ENCODE measurements at places on chromosomes 7 and 10.

- DNase-seq: peak; percentile 61
Observed at GRCh38 chr7:24819916-24820689, 62.8 kb upstream of the GSDME start.

DNA sequence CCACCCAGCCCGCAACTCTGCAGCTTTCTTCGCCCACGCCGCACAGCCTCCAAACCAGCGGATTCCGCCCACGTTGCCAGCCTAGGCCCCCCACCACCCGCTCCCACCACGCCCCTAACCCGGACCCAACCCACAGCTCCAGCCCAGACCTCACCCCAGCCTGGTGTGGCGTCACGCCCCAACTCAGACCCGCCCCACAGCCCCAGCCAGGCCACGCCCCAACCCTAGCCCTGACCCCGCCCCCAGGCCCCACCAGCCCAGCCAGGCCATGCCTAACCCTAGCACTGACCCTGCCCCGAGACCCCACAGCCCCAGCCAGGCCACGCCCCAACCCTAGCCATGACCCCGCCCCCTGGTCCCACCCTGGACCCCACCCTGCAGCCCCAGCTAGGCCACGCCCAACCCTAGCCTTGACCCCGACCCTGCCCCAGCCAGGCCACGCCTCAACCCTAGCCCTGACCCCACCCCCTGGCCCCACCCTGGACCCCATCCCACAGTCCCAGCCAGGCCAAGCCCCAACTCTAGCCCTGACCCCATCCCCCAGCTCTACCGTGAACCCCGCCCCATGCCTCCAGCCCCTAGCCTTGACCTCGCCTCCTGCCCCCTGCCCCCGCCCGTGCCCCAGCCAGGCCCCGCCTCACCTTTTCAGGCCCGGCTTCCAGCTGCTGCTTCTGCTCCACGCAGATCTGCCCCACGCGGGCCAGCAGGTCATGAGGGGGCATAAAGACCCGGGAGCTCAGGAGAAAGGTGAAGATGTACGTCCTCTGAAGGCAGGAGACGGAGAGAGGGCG is 64.0 kb downstream of the RASGEF1A start:
- DNase-seq: peak; percentile 44

DNA sequence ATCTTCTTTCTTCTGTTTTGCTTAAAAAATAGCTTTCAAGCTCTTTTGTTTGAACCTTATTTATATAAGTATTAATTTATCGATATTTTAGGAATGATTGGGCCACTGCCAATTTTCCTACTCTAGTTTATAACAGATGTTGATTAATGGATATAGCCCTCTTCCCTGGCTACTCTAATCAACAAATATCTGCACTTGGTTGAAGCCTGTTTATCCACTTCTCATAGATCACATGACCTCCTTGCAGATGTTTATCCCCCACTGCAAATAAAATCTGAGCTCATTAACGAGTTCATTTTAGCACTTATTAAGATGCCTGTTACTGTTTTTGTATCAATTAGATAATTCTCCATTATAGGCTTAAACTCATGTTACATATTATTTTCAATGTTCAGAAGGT is 715.3 kb downstream of the CNTNAP2 start:
- DNase-seq: no peak

- DNase-seq: no peak
Observed at GRCh38 chr10:132293813-132294520, 13.8 kb downstream of the STK32C start.

GRCh38 chr10:33271969-33272583 is 62.4 kb downstream of the NRP1 start:
- no peak for DNase-seq

DNA sequence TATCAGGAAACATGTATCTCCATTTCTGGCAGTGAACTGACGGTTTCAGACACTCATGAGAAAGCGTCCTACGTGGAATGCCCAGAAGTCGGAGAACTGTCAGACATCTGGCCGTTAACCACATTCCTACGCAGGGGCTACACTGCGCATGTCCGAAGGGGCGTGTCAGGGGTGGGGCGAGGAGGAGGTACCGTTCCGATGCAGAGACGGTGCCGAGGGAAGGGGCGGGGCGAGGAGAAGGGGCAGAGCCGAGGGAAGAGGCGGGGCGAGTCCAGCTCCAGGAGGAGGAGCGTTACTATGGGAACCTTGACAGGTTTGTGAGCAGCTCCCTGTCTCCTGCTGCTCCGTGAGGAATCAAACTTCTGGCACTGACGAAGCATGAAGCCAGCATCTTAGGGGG is 366.9 kb upstream of the NUPR2 start:
- no peak for DNase-seq

DNA sequence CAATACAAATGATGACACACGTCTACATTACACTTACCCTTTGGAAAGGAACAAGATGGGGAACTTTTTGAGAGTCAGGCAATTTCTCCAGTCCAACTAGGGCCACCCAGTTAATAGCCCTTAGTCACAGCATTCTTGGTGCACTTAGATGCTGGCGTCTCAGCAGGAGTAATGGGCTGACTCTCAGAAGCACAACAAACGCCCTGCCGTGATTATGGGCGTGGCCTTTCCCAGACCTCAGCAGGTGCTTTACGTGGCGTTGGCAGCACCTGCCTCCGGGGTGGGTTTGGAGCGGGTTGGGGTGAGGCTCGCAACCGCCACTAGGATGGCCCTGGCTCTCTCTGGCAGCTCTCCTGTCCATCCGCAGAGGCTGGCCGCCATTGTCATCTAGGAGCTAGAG is 147.6 kb upstream of the SHH start:
- no peak for DNase-seq

GRCh38 chr7:120725376-120726039 is 132.4 kb downstream of the TSPAN12 start:
- peak; percentile 4 for DNase-seq

DNA sequence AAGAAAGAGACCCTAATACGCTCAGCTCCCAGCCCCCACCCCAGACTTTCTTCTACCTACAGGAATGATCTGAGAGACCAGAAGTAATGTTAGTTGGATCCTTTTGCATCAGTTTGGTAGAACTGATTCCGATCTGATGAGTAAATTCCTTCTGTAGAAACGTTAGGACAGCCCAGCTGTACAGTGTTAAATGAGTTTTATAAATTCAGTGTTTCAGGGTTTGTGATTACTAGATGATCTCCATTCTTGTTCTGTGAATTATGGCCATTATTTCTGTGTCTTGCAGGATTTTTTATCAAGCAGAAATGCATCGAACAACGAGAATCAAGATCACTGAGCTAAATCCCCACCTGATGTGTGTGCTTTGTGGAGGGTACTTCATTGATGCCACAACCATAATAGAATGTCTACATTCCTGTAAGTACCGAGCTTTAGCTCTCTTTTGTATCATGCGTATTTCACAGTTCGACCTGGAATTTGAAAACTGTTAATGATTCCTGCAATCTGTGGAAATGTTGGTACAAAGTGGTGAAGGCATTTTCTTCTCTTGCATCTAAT is 5.3 kb downstream of the BMI1 start:
- no peak for DNase-seq

- no peak for DNase-seq
Observed at GRCh38 chr10:62264702-62265436, 3.8 kb downstream of the RTKN2 start.

DNA sequence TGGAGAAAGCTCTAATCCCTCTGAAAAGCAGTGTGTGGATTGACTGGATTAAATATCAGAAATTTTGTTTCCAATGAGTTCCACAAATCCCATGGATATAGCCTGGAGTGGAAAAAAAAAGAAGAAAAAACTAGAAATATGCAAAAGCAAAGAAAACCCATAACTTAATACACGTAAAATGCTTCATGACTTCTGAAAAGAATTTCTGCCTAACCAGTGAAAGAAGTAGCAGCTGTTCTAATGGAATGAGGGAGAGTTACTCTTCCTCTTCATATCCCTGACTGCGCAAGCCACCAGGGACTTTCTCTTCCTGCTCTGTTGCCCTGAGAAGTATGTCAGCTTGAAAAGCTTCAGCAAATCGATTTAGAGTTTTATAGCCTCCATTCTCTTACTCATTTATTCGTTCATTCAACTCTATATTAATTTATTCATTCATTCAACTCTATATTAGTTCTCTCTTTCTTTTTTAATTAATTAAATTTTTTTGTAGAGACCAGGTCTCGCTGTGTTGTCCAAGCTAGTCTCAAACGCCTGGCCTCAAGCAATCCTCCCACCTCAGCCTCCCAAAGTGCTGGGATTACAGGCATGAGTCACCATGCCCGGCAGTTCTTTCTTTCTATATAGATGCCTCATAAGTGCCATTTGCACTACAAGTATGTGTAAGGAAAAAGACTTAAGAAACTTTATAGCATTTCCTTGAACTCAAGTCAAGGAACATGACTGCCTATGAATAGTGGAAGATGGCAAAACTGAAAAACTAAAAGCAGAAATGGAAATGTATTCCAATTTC is 447.3 kb upstream of the NRP1 start:
- DNase-seq: no peak

GRCh38 chr10:69272624-69273023 is 5.7 kb upstream of the HK1 start:
- DNase-seq: no peak

- no peak for DNase-seq
Observed at GRCh38 chr10:71138166-71138830, 74.1 kb upstream of the UNC5B start.

- no peak for DNase-seq
Observed at GRCh38 chr7:148480479-148481146, 110.0 kb upstream of the C7orf33 start.

DNA sequence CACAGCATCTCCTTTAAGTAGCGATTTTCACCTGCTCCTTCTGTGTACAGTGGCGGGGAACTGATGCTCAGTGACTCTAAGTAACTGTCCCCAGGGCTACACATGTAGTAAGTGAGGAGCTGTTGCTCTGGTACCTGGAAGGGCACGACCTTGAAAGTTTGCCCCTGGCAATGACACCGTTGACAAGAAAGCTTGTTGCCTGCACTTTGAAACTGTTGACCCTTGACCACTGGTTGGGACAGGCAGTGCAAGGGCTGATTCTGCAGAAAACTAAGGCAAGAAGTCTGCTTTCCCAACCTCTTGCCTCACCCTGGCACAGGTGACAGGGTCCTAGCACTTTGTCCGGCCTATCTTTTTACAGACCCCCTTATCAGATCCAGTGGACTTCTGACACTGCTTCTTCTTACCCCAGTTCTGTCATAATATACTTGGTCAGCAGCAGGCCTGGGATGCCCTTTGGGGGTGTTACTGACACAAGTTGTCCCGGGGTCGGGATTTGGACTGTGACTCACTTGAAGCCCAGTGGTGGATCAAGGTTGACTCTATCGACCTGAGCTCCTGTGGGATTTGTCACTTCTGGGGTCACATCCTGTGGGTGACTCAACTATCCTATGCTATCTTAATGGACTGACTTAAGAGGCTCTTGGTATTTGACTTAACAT is 5.8 kb downstream of the ACSL5 start:
- DNase-seq: no peak

- no peak for DNase-seq
Observed at GRCh38 chr7:137957887-137958286, 44.0 kb downstream of the CREB3L2 start.

All from CD4-positive, CD25-positive, alpha-beta regulatory T cell (primary cell).